ENCODE measurements at places on chromosomes 1 and 21. TPM values are rescaled to one million over a fixed set of nuclear protein-coding genes. Genes with fewer than 3 reads are reported as not detected.

- DNase-seq, result peak; percentile 92
Observed at GRCh38 chr1:172928412-172928811, 122.3 kb downstream of the TNFSF18 start.

GRCh38 chr1:235941876-235942624 is 75.3 kb upstream of the LYST start:
- DNase-seq, result no peak

- no peak for DNase-seq
Observed at GRCh38 chr1:18629659-18630510, 761 bp upstream of the PAX7 start.

DNA sequence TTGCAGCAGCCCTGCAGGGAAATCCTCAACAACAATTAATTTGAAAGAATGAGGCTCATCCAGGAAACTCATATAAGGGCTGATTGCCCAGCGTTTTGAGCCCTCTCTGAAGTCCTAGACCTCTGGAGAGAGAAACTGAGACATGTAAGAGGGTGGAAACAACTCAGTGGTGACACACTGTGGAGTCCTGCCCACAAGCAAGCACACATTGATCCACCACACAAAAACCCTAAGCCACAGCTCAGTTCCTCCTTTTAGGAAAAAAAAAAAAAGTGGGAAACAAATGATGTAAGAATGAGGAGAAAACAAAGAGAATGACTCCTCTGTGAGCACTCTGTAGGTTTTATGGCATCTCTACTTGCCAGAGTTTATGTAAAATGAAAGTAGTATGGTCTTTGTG is 22.9 kb upstream of the PLA2G5 start:
- no peak for DNase-seq

- DNase-seq, result no peak
Observed at GRCh38 chr1:178704833-178705232, 20.2 kb upstream of the RALGPS2 start.

- DNase-seq, result no peak
Observed at GRCh38 chr21:35470522-35470921, 421.4 kb upstream of the RUNX1 start.

DNA sequence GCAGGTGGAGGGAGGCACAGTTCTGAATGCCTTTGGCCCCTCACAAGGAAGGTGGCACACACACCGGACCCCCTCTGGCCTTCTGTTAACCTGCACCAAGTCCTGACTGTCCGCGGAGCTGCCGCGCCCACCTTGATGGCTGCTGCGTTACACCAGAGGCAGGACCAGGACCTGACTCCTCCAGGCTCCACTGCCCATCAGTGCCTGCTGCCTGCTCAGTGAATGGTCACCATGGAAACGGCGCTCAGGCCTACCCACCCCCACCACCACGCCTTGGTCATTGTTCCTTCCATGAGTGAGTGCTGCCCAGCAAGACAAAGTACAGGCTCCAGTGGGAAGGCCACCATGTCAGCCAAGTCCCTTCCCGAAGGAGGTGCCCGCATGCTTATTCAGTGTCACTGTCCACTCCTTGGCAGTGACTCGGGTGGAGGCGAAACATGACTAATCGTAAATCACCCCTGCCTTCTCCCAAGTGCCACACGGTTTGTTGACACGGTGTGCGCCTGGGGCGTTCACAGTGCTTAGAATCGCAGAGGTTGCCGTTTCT is 57.3 kb downstream of the SLC37A1 start:
- no peak for DNase-seq

DNA sequence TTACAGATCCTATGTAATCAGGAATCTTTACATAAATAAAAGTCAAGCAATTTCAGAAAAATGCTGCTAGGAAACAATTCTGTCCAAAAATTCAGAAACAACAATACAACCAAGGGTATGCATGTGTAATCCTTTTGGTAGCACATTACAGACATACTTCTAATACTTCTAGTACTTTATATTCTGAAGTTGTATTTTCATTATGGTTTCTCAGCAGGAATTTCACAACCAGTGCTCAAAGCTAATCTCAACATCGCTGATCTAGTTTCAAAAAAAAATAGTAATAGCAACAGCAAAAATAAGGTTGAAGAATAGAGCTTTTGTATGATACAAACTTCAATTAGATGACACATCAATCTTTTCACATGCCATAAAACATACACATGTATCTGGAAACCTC is 545.2 kb downstream of the LTN1 start:
- no peak for DNase-seq

DNA sequence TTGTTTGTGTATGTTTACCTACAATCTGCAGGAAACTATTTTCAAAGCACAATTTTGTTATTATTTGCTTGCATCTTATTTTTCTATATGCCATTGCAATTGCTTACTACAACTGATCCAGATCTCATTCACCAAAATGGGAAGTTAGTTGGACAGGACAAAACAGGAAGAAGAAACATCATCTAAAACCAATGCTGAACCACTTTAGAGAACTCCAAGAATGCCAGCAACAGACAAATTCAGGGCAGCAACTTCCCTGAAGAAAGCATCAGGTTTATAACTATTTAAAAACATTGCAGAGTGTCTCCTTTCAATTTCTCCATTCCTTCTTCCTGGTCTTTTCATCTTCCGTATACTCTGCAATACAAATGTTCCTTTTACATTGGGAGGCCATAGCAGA is 82.4 kb upstream of the SMYD2 start:
- no peak for DNase-seq

- DNase-seq, result peak; percentile 5
Observed at GRCh38 chr21:27422435-27422834, 455.5 kb upstream of the ADAMTS5 start.

DNA sequence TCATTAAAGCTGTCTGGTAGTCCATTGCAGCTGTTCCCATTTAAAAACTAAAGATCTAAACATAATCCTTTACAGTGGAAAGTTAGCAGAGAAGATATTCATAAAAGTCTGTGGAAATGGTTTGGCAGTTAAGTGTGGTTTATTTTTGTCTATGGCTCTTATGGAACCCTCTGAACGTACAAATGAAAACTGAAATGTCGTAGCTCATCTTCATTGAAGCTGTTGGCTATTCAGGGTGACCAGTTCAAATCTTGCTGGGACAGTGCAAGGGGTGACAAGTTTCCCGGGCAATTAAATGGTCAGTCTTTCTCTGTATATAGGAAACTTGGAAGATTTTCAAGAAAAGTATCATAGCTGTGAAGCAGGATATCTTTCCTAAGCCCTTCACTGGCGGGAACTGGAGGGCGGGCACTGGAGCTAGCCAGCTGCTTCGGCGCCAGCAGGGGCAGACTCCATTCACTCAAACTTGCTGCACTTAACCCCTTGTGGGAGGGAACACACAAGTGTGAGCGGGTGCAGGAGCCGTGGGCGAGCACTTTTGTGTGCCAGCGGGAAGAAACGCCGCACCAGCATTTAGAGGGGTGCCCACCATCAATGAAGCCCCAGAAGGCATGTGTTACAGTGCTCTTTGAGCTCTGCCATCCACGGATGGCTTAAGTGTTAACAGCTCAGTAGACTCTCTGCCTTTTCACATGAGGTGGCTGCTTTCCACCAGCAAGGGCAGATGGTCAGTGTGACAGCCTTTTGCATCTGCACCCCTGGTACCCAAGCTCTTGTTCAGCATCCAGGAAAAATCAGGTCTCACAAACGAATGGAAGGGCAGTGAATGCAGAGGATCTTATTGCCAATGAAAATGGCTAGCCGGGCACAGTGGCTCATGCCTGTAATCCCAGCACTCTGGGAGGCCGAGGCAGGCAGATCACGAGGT is 232.1 kb upstream of the KAZN start:
- no peak for DNase-seq

DNA sequence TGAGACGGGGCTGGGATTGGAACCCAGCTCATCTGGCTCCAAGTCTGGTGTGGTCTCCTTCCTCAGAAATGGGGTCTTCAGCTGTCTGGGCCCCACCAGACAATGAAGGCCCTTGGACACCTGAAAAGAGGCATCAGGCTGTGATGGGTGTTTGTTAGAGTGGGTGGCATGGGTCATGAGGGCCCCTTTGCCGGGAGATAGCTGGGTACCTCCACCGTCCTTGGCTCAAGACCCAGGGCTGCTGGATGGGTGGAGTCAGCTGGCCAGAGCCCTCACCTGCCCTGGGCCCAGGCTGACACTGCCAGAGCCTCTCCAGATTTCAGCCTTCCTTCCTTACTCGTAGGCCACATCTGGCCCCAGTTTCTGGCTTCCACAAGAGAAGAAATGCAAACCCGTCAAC is 13.4 kb upstream of the TTC22 start:
- DNase-seq, result no peak

GRCh38 chr1:241215683-241216082 is 141.3 kb downstream of the RGS7 start:
- no peak for DNase-seq

- DNase-seq, result no peak
Observed at GRCh38 chr21:34994766-34995631, 54.1 kb downstream of the RUNX1 start.

The LRRN2 gene
- not detected for total RNA-seq

The PGBD5 gene
- under 0.01 TPM for total RNA-seq

The SLC1A7 gene
- total RNA-seq, result not detected

The LORICRIN gene
- not detected for total RNA-seq

The FMO4 gene
- total RNA-seq, result 0.79 TPM

The IL19 gene
- total RNA-seq, result not detected

The PITHD1 gene
- total RNA-seq, result 54.2 TPM
